ENCODE measurements at places on chromosomes 6 and 20.

DNA sequence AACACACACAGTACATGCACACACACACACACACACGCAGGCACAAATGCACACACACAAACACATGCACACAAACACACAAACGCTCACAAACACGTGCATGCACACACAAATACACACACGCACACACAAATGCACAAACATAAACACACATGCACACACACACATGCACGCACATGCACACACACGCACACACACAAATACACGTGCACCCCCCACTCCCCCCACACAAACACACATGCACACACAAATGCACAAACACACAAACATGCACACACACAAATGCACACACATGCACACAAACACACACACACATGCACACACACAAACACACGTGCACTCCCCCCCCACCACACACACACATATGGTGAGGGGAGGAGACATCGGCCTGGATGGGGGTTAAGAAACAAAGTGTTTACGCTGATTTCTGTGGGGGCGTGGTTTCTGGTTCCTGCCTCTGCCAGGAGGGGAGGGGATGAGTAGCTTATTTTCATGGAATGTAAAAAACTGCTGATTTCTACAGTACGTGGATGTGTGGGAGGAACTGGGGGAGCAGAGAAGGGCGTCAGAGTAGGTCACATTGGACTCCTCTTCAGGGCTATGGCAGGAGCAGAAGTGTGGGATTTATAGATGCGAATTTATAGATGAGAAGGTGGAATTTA lies 607.2 kb downstream of the QKI start:
- DNase-seq: no peak

DNA sequence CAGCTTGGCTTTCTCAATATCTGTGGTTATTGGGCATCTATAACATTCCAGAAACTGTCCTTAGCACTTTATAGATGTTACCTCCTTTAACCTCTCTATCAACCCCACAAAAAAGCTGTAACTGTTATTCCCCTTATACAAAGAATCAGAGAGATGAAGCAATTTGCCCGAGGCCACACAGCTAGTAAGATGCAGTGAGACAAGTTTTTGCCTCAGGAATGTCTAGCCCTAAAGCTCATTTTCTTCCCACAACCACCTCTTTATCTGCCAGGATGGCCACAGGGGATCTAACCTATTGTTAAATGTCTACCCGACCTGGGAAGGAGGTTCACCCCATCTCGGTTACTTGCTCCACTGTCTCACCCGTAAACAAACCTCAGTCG lies 31.9 kb upstream of the TCP11 start:
- DNase-seq: no peak

GRCh38 chr6:10968776-10969175 lies 75.3 kb downstream of the ELOVL2 start:
- DNase-seq: no peak

DNA sequence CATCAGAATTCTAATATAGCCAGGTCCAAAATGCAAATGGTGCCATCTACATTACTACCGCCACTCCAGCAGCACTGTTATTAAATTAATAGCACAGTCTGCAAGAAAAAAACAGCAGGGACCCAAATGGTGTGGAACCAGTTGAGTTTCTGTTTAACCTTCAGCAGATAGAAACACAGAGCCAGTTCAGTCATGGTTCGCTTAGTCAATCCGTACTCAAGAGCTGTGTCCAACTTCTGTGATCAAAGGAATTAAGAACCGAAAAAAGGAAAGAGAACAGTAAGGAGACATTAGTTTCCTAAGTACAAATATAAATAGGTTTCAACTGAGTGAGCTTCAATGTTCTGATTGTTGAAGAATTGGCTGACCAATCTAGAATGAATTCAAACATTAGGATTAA lies 107.7 kb downstream of the TRDN start:
- no peak for DNase-seq

DNA sequence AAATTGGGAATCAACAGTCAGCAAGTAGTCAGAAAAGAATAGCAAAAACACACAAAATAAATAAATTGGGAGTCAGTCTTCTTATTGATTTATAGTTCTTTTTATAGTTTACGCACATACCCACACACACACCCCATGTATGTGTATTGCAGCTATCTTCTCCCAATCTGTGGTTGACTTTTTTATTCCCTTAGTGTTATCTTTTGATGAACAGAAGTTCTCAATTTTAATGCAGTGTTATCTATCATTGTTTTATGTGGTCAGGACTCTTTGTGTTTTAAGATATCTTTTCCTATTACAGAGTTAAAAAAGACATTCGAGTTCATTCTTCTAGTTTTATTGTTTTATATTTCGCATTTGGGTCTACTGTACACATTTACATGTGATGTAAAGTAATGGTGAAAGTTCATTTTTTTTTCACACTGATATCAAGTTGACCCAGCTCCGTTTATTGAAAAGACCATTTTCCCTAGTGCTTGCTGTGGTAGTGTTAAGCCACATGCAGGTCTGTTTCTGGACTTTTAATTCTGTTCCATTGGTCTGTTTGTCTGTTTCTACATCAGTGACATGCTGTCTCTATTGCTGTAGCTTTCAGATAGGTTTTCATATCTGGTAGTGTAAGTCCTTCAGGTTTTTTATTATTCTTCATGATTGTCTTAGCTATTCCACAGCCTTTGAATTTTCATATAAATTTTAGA lies 78.4 kb downstream of the ZFAND3 start:
- no peak for DNase-seq

DNA sequence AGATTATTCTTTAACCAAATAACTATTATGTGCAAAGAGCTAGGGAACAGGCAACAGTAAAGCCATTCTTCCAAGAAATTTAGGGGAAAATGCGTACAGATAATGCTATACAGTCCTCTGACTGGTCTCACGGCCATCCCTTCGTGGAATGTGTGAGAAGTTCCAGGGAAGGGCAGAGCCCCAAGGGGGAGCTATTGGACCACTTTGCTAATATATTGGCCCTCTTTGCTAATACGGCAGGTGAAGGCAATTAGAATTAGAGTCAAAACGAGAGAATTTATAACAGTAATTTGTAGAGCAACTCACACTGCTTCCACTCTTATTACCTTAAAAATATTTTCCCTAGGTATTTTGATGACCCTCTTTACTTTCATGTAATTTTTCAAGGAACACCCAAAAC lies 140.4 kb downstream of the IMPG1 start:
- no peak for DNase-seq

DNA sequence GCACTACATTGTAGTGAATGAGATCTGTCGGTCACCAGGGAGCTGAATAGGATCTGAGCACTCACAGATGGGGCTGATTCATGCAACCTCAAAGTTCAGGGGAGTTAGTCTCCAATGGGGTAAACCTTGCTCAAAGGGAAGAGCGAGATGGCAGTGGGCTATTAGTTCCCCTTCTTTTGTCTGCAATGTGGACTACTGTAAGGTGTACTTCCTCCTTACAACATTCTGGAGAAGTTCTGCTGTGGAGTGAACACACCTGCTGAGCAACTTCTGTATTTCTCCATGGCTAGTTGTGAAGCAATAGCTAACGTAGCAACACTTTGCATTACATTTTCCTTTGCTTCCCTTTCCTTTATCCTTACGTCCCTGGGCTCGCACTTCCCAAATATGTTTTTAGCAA lies 134.3 kb upstream of the B3GAT2 start:
- DNase-seq: no peak

DNA sequence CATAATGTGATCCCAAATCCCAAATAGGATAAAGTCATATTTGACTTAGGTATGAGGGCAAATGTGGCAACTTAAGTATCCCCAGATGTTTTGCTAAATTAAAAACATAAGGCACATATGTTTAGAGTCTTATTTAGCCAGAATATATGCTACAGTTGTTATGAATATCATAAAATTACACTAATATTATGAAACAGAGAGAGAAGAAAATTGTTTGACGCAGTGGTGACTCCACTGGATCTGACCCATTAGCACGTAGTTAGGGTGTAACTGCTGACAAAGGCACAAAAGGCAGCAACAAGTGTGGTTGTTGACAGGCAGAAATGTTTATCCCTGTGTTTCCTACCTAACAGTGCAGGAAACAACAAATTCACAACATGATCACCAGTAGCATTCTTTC lies 152.4 kb upstream of the THBS2 start:
- DNase-seq: peak; percentile 27

DNA sequence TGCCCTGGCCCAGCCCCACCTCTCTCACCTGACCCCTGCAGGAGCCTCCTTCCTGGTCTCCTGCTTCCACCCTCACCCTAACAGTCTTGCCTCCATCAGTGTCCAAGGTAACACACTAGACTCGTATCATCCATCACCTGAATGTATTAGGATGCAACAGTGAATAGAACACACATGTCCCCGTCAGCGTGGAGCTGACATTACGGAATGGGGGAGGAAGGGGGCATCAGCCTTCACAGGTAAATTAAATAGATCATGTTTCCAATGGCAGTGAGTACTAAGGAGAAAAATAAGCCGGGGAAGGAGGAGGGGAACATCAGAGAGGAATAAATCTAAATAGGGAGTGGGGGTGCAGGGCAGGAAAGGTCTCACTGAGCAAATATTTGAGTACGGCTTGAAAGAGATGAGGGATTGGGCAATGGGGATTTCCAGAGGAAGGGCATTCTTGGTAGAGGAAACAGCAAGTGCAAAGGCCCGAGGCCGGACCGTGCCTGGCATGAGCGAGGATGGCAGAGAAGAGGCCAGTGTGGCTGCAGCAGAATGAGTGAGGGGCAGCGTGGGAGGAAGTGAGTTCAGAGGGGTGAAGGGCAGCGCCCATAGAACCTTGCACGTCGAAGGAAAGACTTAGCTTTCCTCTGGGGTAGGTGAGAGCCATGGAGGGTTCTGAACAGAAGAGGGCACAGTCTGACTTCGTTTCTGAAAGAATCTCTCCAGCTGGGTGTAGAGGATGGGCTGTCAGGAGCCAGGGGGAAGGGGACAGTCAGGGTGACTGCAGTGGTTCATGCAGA lies 110.1 kb upstream of the PTPN1 start:
- no peak for DNase-seq

GRCh38 chr6:34103321-34103720 lies 42.6 kb downstream of the GRM4 start:
- DNase-seq: no peak

GRCh38 chr6:139846538-139847456 lies 472.3 kb upstream of the CITED2 start:
- DNase-seq: no peak

GRCh38 chr6:115945306-115945705 lies 115.4 kb downstream of the FRK start:
- no peak for DNase-seq

GRCh38 chr20:12740647-12741046 lies 268.1 kb upstream of the SPTLC3 start:
- no peak for DNase-seq

- DNase-seq: no peak
These were observed 51.1 kb downstream of the CDH26 start for GRCh38 chr20:60009318-60009717.

- DNase-seq: no peak
These were observed 1.6 kb downstream of the GNAS start for GRCh38 chr20:58853976-58854637.

GRCh38 chr6:15500078-15500740 lies 162.6 kb downstream of the DTNBP1 start:
- DNase-seq: no peak

DNA sequence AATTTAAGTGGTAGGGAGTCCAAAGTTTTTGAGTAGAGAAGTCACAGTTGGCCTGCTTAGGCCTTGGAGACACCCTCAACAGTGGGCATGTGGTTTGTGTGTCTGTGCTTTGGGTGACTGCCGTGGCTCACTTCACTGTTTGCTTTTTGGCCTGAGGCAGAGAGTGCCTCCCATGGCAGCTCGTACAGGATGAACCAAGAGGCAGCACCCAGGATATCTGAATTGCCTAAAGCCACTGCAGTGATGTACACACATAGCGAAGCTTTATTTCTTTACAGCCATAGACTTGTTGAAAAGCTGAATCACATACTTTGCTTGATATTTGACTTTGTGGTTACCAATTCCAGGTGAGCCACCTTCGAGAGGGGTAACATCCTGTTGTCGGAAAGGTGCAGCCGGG lies 21.6 kb downstream of the RREB1 start:
- DNase-seq: no peak

GRCh38 chr20:5448449-5449118 lies 131.8 kb upstream of the PROKR2 start:
- DNase-seq: peak; percentile 4

DNA sequence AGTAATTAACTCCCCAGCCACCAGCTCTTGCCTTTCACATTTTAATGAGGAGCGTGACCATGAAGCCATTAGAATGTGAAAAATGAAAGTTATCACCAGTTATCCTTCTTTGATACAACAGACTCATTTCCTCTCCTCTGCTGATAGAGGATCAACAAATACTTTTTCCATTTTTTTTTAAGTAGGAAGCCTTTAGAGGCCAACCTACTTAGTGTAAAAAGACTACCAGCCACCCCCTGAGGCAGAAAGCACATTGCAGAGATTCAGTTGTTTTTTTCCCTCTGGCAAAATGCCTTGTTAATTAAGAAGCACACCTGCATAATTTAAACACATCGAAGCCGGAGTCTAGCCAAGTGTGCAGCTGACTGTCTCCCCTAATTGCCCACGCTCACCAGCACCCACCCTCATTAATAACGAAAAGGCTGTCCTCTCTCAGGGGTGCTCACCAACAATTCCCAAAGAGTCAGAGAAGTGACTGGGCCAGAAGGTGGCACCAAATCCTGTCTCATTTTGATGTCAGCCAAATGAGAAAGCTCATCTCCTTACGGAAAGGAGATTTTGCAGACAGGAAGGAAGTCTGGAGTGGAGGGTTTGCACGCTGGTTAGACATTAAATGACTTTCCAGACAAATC lies 60.9 kb upstream of the MC3R start:
- no peak for DNase-seq
